Stimulated activated CD4-positive, alpha-beta T cell treated with anti-CD3 and anti-CD28 coated beads, Interleukin-12 subunit alpha, Interleukin-12 subunit beta, amount 100 ng/mL, for 48 hours (primary cell): ENCODE measurements at places on chromosomes 16 and 17.

DNA sequence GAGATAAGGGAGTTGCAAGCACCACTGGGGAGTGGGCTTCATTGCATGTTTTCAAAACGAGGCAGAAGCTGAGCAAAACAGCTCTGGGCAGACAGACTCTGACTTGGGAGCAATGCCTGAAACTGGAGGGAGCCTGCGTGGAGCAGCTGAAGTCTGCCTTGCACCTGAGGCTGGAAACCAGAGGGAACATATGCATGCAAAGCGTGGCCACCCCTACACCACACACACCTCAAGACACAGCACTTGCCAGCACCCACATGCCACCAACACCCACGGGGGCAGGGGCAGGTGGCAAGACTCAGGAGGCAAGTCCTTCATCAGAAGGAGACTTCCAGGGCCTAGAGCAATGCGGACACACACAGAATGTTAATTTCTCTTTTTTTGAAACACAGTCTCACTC lies 45.8 kb downstream of the COTL1 start:
- DNase-seq, result no peak

DNA sequence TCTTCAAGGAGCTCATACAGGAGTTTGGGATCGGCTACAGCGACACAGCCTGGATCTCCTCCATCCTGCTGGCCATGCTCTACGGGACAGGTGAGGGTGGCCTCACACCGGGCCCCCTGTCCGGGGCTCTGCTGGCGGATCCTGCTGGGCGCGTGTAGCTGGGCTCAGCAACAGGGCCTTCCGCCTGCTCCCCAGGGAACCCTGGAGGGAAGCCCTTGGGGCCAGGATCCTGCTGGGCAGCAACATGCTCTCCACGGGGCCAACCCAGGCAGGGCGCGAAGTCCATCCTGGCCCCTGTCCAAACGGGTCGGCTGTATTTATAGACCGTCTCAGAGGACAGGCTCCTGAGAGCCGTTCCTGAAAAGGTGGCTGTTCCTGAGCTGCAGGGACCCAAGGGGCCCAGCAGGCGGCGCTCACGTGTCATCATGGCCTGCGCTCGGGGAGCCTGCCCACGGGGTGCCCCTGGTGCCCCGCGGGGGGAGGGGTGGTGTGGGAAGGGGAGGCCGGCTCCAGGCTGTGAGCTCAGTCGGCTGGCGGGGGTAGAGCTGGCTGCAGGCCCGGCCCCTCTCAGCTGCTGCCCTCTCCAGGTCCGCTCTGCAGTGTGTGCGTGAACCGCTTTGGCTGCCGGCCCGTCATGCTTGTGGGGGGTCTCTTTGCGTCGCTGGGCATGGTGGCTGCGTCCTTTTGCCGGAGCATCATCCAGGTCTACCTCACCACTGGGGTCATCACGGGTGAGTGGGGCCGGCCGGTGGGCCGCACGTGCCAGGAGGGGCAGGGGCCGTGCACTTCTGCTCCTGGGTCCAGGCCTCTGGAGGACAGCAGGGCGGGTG lies 7.5 kb downstream of the SLC16A3 start:
- peak; percentile 44 for DNase-seq

DNA sequence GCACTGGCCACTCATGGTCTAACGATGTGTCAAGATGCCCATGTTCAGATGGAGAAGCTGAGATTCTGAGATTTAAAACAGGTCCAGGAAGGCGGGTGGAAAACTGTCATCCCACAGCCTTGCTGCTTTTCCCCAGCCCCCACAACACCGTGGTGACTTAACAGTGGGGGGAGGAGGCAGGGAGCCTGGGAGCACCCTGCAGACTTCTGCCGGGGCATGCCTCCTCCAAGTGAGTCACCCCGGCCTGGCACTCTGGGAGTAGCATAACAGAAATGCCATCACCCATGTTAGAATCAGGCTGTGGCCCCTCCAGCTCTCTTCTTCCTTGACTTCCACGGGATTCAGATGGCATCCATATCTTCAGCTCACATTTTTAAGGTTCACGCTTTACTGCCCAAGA lies 164.8 kb downstream of the CBLN1 start:
- no peak for DNase-seq

DNA sequence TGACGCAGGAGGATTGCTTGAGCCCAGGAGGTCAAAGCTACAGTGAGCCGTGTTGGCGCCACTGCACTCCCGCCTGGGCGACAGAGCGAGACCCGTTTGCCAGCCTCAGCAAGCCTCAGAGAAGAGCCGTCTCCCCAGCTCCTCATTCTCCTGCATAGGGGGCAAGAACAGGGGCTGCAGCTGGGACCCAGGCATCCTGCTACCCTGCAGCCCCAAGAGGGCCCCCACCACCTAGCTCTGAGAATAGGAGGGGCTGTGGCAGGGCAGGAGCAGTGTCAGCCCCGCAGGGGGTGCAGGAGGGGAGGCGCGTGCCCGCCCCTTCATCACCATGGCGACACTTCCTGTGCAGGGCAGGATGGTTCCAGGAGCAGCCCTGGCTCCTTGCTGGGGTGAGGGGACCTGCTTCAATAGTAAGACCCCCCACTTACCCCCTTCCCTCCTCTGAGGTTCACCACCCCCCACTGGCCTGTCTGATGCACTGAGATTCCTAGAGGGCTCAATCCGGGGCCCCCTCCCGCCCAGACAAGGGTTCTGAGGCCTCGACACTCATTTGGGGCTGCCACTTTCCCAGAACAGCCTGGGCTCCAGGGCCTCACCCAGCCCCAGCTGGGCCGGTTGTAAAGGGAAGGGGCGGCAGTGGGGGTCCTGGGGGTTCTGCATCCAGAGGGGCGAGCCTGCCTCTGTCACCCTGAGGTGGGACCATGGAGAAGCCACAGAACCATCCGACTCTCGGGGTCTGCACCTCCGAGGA lies 20.2 kb downstream of the VASN start:
- no peak for DNase-seq

DNA sequence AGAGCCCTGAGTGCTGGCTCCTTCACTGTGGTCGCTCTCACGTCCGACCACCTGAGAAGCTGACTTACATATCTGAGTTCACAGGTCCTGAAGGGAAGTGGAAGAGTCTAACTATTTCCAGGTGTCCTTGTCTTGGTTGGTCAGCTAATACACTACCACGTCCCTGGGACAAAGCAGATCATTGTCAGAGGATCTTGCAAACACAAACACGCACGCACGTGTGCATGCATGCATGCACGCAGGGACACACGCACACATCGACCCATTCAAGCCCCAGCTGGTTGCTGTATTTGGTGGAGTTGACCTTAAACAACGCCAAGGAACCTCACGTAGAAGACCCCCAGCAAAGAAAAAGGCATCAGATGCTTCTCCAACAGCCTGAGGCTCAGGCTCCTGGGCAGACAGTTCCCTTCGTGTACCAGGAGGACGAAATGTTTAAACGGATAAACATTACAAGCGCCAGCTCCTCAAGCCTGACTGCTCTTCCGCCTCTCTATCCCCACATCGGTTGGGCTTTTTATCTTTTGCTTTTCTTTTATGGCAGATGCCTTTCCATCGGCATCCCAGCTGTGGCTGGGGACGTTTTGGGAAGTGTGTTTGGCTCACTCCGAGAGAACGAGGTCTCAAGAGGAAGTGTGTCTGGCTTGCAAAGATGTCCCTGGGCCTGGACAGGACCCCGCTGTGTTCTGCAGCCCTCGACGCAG lies 95.8 kb downstream of the TBC1D16 start:
- no peak for DNase-seq

DNA sequence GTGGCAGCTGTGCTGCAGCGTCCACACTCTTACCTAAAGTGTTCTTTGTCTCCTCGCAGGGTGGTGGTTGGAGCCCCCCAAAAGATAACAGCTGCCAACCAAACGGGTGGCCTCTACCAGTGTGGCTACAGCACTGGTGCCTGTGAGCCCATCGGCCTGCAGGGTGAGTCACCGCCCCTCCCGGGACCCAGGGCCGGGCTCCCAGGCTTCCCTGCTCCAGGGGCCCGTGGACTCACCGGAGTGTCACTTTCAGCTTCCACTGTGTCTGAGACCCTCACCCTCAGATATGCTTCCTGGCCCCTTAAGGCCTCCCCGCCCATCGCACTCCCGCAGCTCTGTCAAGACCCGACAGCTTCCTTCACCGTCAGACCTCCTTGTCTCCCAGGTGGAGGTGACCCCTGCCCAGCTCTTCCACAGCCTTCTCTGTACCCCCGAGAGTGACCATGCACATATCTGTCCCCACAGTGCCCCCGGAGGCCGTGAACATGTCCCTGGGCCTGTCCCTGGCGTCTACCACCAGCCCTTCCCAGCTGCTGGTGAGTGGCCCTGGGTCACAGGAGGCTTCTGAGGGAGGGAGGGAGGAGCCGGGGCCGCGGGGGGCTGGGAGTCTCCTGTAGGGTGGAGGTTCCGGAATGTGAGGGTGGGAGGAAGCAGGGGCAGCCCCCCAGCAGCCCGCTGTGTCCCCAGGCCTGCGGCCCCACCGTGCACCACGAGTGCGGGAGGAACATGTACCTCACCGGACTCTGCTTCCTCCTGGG lies 1.8 kb downstream of the ITGAX start:
- DNase-seq, result no peak

- DNase-seq, result no peak
Observed at GRCh38 chr17:80825471-80826345, 165.9 kb upstream of the CHMP6 start.

DNA sequence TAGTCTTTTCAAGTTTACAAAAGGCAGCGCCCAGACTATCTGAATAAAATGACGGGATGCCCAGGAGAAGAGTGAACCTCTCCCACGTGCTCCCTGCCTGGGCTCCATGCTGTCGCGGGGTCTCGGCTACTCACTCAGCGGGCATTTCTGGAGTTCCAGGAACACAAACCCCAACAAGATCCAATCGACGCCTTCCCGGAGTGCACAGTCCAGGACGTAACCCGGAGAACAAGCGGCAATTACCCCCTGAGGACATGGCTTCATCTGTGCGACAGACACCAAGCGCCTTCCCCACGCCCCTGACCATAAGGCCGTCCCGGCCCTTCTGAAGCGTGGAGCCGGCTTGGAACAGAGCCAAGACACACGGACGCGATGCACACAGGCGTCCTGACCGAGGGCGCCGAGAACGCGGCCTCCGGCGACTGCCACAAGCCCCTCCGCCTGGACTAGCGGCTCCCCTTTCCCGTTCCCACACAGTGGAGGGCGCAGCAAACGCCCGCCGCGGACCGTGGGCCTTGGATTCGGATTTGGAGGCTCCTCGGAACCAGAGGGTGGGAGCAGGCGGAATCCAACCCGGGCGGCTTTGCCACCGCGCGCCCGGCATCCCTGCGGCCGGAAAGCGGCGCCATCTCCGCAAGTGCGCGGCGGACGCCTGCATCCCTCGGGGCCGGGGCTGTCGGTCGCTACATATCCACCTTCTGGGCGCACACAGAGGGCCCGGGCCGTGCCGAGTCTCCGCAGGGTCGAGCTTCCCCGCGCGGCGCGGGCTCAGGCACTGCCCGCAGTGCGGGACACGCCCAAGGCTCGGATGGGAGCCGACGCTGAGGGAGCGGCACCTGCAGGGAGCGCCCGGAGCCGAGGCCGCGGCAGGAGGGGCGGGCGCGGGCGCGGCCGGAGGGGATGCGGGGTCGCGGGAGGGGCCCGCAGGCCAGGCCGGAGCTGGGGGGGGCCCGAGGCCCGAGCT lies 725 bp downstream of the ABCA3 start:
- no peak for DNase-seq

DNA sequence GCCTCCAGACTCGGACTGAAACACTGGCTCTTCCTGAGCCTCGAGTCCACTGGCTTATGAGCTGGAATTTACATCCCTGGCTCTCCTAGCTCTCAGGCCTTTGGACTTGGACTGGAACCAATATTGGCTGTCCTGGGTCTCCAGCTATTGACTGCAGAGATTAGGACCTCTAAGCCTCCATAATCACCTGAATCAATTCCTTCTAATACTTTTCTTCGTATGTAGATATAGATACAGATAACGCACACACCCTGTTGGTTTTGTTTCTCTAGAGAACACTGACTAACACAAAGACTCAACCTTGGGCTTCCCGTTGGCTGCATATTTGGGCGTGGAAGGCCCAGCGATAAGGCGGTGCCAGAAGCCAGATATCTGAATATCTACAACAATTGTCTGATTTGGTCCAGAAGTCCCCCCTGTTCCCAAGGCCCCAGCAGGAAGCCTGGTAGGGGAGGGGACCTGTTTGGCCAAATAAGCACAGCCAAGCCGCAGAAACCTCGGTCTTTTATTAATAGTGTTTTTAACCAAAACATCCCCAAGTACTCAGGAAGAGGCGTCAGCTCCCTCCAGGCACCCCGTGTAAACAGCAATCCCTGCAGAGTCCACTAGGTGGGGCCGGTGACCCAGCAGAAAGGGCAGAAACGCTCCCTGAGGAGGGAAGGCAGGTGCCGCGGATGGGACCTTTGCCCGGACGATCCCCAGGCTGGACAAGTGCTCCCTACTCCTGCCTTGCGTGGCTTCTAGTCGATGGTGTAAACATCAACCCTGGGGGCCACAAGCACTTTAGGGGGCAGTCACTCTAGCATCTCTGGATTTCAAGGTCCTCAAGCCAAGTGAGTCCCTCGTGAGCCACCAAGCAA lies 57.0 kb downstream of the ABR start:
- peak; percentile 75 for DNase-seq

GRCh38 chr17:64739316-64740058 lies 77.4 kb upstream of the SMURF2 start:
- DNase-seq, result no peak

GRCh38 chr17:57092779-57093178 lies 7.7 kb downstream of the AKAP1 start:
- no peak for DNase-seq
